ENCODE measurements at places on chromosomes 13 and 19.
A peak's percentile ranks its signal among the peaks of the same experiment; 100 is the strongest.

GRCh38 chr19:49107625-49108459 lies 6.3 kb upstream of the LIN7B start:
- no peak for DNase-seq

DNA sequence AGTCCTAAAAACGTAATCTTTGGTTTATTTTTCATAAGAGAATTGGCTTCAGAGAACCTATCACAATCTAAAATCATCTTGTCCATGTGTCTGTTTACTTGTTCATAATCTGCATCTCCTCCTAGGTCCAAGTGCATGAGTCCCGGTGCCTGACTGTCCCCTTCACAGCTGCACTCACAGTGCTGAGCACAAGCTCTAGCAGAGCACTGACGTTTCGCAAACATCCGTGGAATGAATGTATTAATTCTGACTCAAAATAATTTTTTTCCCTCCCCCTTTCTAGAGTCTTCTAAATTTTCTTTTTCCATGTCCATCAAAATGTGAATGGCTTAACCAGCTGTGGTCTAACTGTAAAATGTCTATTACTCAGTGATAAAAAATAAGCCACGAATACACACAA lies 245.5 kb upstream of the TSHZ3 start:
- no peak for DNase-seq

- no peak for DNase-seq
These were observed 575.2 kb downstream of the MYO16 start for GRCh38 chr13:109204657-109205056.

- DNase-seq: no peak
These were observed 9.8 kb downstream of the FZR1 start for GRCh38 chr19:3515891-3516422.

DNA sequence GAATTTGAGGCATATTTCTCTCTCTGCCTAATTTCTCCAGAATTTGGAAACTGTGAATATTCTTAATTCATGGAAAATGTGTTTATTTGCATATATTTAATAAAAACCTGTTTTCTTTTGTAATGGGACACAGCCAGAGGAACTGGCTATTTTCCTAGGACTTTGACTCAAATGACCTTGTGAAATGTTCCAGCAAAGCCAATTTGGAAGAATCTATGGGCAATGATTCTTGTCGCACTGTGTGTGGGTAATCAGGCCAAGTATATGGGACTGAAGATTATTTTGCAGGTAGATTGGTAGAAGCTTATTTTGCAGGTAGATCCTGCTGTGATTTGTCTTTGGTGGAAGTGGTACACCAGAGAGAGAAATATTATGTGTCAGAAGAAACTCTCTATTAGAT lies 38.8 kb downstream of the SUCLA2 start:
- no peak for DNase-seq

DNA sequence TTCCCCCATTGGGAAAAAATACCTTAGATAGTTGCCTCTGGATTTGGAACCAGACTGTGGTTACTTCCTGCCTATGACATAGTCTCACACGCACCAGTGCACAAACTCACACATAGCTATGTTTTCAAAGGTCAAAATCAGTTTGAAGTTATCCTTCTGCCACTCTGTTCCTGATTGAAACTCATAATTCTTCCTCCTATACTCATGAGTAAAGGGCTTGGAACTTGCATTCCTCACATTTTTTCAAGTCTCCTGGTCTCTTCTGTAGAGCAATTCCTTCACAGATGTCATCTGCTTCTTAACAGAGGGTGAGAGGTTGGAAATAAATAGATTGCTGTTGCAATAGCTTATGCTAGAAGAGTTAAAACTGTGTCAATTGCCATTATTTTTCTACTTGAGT lies 18.6 kb upstream of the POSTN start:
- DNase-seq: no peak

GRCh38 chr19:30170081-30170480 lies 202.1 kb upstream of the ZNF536 start:
- DNase-seq: no peak

GRCh38 chr13:45773236-45773635 lies 71.1 kb downstream of the CBY2 start:
- no peak for DNase-seq

- no peak for DNase-seq
These were observed 21.5 kb upstream of the SIN3B start for GRCh38 chr19:16807549-16808284.

DNA sequence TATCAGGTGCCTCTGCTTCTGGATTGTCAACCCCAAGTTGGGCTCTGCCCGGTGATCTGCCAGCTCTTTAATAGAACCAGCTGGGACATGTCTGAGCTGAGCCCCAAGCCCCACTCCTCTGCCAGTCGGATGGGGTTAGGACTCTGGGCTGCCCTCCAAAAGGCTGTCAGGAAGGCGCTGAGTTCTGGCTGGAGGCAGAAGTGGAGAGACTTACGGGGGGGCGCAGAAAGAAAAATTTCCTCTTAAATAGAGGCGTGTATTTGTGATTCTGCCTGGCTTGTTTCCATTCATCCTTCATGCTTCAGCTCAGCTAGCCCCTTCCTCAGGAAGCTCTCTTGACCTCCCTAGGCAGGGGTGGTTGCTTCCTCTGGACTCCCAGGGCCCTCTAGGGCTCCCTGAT lies 985 bp upstream of the KCNK6 start:
- no peak for DNase-seq

- peak; percentile 45 for DNase-seq
These were observed at the start of gene ACP7 for GRCh38 chr19:39083983-39084731. Gene ACP7, plus strand, starts transcription at chr19:39084368. Its CDS starts 902 bp downstream, at chr19:39085270.

DNA sequence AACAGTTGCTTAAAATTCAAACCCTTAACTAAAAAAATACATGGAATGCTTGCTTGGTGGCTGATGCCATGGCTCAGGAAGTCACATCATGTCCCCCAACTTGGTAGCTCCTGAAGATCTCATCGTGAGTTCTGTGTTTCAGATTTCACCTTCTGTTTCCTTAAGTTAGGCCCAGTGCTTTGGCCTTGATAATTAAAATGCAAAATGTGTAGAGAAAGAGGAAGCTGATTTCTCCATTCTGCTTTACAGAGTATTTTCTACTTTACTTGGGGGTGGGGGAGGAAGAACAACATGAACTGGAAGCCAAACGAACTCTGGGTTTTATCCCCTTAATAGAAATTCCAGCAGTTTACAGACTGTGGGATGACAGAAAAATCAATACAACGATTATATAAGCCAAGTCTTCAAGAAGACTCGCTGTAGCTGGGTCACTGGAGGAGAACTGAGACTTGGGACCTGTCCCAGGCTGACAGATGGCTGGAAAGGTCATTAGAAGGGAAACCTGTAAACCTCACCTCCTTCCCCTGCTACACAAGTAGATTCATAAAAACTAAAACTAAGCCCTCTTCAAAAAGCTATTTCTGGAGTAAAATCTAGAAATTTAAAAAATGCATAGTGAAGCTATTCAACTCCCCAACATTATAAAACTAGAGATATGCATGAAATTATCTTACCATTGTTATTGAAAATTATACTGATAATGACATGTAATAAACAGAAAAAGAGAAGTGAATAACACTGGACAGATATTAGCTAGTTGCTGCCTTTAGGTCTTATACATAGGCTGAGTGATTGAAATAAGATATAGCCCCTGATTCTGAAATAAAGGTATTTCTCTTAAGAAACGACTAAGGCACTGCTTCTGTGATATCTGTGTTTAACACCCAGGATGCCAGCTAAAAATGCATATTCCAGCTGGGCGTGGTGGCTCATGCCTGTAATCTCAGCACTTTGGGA lies 22.1 kb upstream of the GGACT start:
- DNase-seq: no peak

DNA sequence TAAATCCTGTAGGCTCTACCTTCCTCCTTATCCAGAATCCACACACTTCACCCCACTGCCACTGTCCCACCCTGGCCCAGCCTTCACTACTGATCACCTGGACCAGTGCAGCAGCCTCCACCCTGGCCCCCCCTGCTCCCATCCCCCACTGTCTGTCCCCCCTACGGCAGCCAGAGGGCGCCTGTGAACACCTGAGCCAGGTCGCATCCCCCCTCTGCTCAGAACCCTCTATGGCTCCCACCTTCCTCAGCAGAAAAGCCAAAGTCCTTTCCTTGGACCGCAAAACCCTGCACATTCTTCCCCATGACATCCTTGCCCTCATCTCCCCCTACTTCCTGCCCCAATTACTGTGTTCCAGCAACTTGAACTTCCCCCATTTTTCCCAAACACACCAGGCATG lies 20.6 kb downstream of the ELAVL3 start:
- DNase-seq: no peak

DNA sequence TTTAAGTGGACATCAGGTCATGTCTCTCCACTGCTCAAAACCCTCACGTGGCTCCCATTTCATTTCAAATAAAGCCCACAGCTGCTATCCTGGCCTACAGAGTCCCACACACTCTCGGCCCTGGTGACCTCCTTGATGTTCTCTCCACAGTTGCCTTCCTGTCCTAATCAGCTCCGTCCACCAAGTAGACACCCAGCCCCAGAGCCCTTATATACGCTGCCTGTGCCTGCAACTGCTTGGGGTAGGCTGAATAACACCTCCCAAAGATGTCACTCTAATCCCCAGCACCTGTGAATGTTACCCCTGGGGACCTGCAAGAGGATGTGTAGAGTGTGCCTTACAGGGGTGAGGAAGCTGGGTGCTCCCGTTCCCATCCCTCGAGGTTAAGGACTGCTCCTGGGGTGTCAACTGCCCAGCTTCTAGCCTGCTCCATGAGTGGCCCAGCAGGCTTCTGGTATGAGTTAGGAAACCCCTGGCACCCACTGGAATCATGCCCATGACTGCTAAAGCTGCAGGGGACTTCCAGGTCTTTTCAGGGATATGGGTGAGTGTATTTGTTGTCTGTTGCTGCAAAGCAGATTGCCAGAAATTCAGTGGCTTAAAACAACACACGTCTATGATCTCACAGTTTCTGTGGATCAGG lies 6.0 kb downstream of the FAM187B start:
- no peak for DNase-seq

- no peak for DNase-seq
These were observed 7.0 kb upstream of the LRP3 start for GRCh38 chr19:33187183-33187540.

DNA sequence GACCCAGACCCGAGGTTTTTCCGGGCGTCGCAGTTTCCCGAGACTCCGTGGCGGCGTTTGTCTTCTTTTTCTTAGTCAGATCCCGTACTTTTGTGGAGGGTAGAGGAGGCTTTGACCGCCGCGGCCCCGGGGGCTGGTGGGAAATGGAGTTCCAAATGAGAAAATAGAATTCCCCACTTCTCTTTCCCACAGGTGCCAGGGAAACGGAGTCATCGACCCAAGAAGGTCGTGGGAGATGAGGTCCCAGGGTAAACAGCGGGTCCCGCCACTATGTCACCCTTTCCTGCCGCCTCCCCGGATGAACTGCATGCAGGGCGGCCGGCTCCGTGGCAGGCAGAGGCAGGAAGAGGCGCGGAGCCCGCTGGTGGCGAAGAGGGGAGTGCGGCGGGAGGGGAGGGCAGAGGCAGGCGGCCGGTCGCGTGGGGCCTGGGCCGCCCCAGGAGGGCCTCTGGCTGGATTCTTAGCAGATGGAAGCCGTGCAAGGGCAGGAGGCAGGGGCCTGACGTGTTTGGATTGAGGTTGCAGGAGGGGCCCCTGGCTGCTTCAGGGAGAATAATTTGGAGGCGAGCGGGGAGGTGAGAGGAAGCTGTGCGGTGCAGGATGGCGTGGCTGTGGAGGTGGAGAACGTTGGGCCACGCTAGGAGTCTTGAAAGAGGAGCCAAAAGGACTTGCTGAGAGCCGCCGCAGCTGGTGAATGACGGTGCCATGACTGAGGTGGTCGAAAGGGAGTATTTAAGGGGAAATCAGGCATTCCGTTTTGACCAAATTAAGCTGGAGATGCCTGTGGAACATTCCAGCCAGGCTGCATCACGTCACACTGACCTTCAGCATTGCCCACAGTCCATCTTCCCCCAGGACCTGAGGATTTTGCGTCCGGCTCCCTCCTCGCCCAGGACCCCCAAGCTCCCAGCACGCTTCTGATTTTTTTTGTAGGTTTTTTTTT lies 11.7 kb downstream of the CYTH2 start:
- DNase-seq: peak; percentile 83

DNA sequence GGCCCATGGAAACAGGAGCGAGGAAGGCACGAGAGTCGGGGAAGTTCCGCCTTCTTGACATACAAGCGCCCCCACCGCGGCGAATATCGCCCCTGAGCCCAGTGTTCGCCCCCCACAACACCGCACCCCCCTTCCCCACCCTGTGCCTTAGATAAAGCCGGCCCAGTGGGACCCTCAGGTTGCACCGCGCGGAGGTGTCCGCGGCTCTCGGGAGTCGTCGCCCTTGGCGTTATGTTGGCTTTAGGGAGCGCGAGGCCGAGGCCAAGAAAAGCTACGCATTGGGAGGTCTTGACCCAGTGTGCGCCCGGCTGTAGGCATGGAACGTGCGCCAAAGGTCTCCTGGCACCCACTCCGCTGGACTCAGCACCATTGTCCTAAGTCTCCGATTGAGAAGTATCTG lies 603 bp upstream of the ZNF132 start:
- DNase-seq: no peak

GRCh38 chr13:40316301-40316700 lies 350.1 kb downstream of the FOXO1 start:
- DNase-seq: no peak

GRCh38 chr19:16841391-16841926 lies 12.3 kb downstream of the SIN3B start:
- DNase-seq: no peak

GRCh38 chr13:110436276-110436675 lies 125.2 kb downstream of the RAB20 start:
- DNase-seq: no peak

DNA sequence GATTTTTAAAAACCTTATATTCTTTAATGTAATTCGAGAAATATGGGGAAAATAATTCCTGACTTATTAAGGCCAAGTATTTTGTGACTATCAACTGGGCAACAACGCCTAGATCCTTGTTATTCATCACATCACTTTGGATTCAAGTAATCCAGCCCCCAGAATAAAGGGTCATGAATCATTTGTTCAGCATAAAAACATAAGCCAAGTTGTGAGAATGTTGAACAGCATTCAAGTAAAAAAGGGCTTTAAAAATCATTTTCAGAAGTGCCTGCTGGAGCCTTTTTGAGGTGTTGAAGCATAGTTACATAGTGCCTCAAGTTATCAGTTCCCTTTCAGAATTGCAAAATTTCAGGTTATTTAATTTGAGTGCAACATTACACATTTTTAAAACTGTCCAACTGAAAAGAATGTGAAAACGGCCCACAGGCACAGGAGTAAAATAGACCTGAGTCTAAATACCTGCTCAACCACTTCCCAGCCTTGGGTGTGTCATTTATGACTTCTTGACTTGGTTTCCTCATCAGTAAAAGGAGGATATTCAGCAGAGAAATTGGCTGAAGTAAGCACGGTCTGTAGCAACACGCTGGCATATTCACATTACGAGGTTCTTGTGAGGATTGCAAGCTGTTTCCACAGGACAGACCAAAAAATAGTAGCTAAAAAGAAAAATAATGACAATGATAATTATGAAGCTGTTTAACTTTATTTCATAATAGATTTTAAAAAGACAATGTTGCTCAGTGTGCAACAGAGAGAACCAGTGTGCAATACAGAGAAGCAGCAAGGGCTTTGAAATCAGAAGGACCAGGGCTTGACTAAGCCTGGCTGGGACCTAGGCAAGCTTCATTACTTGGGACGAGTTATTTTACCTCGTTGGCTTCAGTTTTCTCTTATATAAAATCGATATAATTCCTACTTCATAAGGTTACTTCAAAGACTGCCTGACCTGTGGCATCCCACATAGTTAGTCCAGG lies 56.6 kb downstream of the MBNL2 start:
- DNase-seq: no peak

- DNase-seq: peak; percentile 72
These were observed 757 bp downstream of the FBN3 start for GRCh38 chr19:8148410-8149260.

GRCh38 chr19:18715416-18715815 lies 31.9 kb downstream of the CRTC1 start:
- DNase-seq: no peak

GRCh38 chr13:31653730-31654129 lies 85.6 kb upstream of the RXFP2 start:
- no peak for DNase-seq
